ENCODE measurements at places on chromosomes 13 and 19.

GRCh38 chr13:52812941-52813340 lies 35.5 kb downstream of the PCDH8 start:
- no peak for DNase-seq

- no peak for DNase-seq
Measured at GRCh38 chr13:60090574-60090973, 73.2 kb downstream of the DIAPH3 start.

DNA sequence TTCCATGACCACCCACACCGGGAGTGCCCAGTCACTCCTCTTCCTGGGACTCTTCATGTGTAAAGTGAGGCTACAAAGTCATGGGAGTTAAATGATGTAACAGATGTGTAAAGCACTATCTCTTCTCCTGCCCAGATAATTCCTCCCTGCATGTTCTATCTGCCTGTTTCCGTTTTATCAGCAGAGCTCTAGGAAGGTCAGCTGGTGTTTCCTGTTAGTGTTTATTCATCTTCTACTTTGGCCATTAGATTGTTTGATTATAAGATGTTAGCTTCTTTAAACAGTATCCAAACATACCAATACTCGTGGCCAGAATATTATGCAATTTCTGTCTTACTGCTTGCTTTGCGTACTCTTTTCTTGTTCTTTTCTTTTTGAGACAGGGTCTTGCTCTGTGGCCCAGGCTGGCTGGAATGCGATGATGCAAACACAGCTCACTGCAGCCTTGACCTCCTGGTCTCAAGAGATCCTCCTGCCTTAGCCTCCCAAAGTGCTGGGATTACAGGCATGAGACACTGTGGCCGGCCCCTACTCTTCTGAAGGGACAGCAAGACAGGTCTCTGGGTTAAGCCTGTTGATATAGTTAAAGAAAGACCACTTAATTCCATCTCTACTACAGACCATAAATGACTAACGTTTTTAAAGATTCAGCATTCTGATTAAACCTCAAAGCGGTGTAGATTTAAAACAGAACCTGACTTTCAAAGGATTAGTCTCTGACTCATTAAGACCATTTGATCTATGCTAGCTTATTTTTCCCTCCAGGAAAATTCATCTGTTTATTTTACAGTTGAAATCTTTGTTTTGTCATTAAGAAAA lies 97.4 kb upstream of the AKAP11 start:
- no peak for DNase-seq

- peak; percentile 52 for DNase-seq
Measured at GRCh38 chr13:36712770-36713169, 39.0 kb downstream of the SERTM1 start.

- no peak for DNase-seq
Measured at GRCh38 chr13:59584761-59585670, 578.7 kb downstream of the DIAPH3 start.

DNA sequence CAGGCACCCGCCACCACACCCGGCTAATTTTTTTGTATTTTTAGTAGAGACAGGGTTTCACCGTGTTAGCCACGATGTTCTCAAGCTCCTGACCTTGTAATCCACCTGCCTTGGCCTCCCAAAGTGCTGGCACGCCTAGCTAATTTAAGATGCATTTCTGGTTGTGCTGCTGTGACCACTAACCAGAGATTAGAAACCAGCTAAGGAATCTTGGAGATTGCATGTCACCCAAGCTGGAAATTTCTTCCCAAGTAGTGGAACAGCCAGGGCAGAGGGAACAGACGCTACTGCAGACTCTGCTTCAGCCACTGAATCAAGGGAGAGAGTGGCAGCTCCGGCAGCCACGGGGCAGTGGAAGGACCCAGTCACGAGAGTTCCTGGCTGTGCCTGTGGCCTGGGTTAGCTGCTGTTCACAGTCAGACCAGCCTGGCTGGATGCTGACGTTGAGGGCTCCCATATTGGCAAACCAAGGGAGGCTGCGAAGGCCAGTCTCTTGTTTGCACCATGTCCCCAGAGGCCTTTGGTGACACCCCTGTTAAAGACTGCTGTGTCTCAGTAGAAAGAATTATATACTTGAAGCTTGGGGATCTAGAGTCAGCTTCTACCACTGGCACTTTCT lies 7.9 kb downstream of the TPM4 start:
- DNase-seq: no peak

- DNase-seq: no peak
Measured at GRCh38 chr13:44523146-44524015, 52.7 kb downstream of the TSC22D1 start.

- DNase-seq: no peak
Measured at GRCh38 chr13:25570185-25570584, 198.4 kb downstream of the ATP8A2 start.

DNA sequence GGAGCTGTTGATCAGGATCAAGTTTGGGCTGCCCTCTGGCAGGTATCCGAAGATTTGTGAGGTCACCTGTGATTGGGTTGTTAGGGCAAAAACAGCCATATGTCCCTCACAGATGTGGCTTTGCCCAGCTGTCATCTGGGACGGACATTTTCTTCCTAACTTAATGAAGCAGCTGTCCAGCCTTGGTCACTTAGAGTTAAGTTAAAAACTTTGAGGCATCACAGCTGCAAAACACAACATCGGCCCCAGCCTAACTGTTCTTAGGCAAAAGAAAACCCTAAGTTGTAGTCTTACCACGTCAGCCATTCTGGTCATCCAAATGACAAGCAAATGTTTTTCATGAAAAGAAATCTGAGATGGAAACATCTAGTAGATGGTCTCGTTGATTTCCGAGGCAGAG lies 318.4 kb downstream of the DCLK1 start:
- no peak for DNase-seq

- no peak for DNase-seq
Measured at GRCh38 chr13:20415694-20416107, 110.0 kb downstream of the CRYL1 start.

- DNase-seq: no peak
Measured at GRCh38 chr19:6861683-6862286, 25.6 kb upstream of the ADGRE1 start.

- no peak for DNase-seq
Measured at GRCh38 chr19:50649433-50650391, at the start of gene C19orf81. Gene C19orf81 (plus strand): TSS chr19:50649445. CDS start chr19:50649445, 0 bp downstream.

- DNase-seq: no peak
Measured at GRCh38 chr13:106488076-106488475, 47.4 kb downstream of the EFNB2 start.

DNA sequence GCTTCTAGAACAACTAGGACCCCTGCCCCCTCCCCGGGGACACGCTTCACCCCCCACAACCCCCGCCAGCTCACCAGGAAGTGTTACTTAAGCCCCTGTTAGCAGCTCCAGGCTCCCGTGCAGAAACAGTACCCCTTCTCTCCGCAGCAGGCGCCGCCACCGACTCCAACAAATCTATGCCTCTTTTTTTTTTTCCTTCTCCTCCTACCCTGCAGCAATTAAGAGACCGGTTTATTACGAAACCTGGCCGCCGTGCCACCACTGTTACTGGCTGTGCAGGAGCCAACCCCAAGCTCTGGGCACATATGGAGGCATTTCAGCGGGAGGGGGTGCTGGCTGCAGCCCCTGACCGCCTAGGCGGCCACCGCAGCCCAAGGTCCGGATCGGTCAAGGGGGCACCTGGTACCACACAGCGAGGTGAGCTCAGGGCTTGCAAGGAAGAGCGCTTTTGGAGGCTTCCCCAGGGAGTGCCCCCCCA lies 2.4 kb downstream of the GADD45B start:
- DNase-seq: no peak

DNA sequence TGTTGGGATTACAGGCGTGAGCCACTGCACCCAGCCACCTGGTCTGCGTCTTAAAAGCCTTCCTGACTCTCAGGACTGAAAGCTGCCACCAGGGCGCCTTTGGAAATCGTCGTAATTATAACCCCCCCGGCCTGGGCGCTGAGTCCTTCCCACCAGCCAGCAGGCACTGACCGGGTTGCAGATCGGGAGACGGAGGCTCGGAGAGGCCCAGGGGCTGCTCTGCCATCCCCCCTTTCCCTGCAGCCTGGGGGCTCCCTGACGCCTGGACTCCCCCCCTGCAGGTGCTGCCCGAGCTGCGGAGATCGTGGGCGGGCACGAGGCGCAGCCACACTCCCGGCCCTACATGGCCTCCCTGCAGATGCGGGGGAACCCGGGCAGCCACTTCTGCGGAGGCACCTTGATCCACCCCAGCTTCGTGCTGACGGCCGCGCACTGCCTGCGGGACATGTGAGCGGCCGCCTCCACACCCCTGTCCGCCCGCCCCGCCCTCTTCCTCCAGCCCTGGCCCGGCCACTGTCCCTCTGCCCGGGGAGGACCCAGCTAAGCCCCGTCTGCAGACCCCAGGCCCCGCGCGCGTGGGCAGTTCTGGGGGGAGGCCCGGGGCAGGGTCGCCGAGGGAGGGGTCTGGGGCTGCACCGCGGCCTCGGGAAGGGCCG lies 2.5 kb downstream of the PRTN3 start:
- DNase-seq: no peak

DNA sequence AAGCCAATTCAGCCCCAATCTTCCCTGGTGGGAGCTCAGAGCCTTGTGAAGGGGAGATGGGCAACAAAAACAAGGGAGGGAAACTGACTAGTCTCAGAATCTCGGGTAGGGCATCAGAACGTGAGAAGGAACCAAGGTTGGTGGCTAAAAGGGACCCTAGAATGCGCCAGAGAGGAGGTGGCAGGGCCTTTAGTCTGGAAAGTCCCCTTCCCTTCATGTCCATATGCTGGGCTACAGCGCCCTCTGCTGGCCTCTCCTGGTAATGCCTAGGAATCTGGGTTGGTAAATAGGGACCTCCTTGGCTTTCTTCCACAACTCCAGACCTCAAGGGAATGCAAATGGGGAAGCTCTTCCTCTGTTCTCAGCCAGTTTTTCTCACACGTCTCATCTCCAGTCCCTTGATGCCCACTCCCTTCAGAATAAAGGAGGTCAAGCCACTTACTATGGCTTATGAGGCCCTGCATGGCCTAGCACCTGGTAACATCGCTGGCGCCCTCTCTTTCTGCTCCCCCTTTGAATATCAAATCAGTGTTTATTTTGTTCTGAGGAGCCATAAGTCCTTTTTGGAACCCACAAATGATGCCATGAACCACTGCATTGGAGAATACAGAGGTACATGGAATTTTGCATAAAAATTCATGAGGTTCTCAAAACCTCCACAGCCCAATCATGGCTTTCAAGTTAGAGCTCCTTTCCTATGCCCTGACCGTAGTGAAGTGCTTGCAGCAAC lies 1.4 kb upstream of the CCDC97 start:
- peak; percentile 91 for DNase-seq

- DNase-seq: no peak
Measured at GRCh38 chr19:7152568-7152967, 83.1 kb downstream of the ZNF557 start.

DNA sequence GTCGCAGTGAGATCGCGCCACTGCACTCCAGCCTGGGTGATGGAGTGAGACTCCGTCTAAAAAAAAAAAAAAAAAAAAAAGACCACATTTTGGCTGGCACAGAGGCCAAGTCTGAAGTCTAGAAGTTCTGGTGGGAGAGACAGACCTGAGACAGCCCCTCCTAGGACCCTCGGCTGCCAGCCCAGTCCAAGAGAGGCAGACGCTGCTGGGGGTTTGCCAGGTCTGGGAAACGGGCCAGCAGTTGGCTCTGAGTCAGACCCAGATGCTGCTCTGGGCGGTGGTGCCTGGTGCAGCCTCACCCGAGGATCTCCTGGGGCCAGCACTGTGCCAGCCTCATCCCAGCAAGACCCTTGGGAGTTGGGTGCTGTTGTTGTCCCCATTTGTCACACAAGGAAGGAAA lies 5.8 kb downstream of the FCHO1 start:
- DNase-seq: no peak

- DNase-seq: no peak
Measured at GRCh38 chr19:4676955-4677731, 7.0 kb upstream of the MYDGF start.

GRCh38 chr19:44718441-44719261 lies 19.7 kb downstream of the CEACAM16 start:
- DNase-seq: peak; percentile 92

DNA sequence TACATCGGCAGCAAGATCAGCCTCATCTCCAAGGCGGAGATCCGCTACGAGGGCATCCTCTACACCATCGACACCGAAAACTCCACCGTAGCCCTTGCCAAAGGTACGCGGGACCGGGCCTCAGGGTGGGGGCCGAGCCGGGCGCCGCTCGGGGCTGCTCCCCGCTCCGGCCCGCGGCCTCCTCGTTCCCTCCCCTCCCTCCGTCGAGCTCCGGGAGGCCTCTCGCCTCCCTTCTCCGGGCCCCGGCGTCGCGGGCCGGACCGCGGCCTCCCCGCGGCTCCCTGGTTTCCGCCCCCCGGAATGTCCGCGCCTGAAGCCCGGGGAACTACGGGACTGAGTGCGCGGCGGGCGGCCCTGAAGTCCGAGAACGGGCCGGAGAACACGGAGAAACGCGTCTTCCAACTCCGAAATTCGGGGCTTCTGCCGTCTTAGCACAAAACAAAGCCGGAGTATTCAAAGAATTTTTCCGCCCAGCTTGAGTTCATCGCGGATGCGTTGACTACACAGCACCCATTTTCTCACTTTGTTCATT lies 423 bp downstream of the LSM14A start:
- no peak for DNase-seq

GRCh38 chr13:20349564-20350381 lies 117.7 kb upstream of the GJB6 start:
- no peak for DNase-seq

DNA sequence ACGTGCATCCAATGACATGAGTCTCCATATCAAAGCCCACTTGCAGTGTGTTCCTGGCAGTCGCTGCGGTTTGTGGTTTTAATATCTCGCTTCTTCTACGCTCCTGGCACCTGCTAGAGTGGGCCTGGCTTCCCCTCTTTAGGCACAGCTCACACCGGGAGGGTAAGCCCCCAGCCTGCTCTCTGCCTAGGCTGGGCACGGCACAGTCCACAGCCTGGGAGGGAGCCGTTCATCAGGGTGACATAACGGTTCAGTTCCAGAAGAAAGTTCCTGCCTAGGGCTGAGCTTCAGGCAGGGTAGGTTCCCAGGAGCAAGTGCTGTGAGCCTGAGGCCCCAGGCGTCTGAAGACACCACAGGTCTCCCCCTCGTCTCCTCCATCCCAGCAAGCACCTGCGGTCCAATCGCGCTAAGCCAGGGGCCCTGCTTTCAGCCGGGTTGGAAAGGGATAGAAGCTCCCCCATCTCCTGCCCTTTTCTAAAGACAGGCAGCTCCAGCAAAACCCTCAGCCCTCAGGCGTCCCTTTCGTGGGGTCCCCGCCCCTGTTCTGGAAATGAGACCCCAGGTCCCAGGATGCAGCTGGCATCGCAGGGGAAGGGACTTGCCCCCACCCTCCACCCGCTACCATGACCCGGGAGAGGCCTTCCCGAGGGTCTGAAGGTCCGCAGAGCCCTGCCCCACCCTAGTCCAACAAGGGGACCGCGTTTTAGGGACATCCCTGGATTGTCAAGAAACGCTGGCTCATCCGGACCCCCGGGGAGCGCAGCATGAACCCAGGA lies 121.6 kb upstream of the ZNF507 start:
- DNase-seq: no peak

- DNase-seq: no peak
Measured at GRCh38 chr13:49494645-49495044, 1.1 kb upstream of the PHF11 start.
